ENCODE measurements at places on chromosomes 5 and 9.

GRCh38 chr9:85717220-85717619, 24.5 kb downstream of the AGTPBP1 start:
- no peak for DNase-seq

DNA sequence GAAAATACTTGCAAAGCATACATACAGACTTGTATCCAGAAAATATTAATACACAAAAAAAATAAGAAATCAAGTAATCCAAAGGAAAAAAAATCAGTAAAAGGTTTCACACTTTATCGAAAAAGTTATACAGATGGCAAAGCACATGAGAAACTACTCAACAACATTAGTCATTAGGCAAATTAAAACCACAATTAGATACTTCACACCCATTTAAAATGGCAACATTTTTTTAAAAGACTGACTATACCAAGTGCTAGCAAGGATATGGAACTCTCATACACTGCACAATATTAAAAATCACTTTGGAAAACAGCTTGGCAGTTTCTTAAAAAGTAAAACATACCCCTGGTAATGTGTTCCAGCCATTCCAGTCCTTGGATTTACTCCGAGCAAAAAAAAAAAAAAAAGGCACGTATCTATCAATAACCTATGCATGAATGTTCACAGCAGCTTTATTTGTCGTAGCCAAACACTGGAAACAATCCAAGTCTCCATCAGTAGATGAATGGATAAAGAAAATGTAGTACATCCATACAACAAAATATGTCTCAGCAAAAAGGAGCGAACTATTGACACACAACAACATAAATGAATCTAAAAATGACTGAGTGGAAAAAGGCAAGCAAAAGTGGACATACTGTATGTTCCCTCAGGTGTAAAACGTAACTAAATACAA, 66.0 kb downstream of the GNAQ start:
- no peak for DNase-seq

DNA sequence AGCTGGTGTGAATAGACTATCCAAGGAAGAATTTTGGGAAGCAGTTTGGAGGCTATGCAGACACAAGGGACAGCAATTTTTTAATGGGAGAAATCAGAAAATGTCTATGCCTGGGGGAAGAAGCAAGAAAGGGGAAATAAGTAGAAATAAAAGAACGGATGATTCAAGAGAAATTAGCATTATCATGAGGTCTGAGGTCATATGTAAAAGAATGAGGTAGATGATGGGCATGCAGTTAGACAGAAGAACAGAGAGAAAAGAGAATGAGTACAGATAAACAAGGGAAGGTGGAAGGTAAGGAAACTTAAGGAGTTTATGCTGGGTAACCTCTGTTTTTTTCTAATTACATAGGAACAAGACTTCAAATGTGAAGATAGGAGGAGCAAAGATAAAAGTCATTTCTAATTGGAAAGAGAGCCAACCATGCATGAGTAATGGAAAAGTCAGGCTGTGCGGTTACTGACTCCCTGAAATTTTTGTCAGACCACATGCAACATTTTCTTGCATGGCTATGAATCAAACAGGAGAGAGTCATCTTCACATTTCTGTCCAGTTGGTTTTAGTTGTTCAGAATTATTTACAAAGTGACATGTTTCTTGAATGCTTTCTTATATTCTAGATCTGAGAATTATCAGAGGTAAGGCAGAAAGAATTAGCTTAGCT, 101.0 kb upstream of the PIK3R1 start:
- DNase-seq = peak; percentile 65

- DNase-seq = no peak
Observed at GRCh38 chr5:75612226-75612569, 945 bp downstream of the ANKDD1B start.

- no peak for DNase-seq
Observed at GRCh38 chr5:14920121-14920520, 48.5 kb upstream of the ANKH start.

DNA sequence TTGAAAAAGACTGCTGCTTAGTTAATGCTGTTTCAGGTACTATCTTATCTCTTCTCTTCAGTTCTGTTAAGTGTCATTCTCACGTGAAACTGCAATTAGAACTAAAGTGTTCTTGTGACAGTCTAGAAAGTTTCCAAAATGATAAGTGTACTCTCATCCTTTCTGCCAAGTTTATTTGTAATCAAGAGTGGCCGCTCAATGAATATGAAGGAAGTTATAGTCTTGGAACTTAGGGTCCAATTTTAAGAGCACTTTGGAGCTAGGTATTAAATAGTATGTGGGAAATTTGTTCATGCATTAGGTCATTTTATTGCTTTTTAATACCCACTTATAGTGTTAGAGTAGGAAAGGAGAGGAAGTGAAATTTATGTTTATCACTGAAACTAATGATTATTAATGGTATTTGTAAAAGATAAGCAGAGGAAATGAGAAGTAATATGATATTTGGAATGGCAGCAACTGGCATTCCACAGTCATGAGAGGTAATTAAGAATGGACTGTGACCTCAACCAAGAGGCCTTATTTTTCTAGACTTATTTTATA, 20.4 kb downstream of the XRCC4 start:
- DNase-seq = no peak

GRCh38 chr5:74051076-74051475, 425.1 kb downstream of the ARHGEF28 start:
- DNase-seq = no peak

DNA sequence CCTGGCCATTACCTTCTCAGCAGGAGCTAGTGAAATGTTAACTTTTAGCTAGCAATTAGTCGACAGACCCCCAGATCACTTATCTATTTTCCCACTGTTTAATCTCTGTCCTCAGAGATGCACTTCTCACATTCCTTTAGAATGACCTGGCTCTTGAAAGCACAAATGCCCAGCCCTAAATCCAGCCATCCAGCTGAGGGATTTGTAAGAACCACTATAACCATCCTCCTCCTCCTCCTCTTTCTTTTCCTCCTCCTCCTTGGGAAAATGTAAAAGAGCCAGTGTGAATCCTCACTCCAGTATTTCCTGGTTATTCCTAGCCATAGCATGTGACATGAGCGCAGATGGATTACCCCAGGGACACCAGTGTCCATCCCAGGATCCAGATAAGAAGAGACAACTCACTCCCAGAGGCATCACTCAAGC, 124.3 kb downstream of the ENC1 start:
- DNase-seq = no peak

GRCh38 chr9:35935261-35935660, 22.7 kb downstream of the OR2S2 start:
- no peak for DNase-seq

DNA sequence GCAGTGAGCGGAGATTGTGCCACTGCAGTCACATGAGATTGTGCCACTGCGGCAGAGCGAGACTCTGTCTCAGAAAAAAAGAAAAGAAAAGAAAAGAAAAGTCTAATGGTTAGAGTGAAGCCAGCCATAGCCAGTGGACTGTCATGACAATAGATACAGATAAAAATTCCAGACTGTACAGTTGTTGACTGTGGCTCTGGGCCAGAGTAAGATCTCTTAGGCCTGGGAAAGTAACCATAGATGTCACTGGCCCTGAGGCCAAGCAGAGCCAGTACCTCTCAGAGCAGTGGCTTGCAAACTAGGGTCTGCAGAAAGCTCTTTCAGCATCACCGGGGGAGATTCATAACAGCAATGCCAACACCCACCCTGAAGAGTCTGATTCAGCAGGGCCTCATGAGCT, 44.1 kb upstream of the SUB1 start:
- DNase-seq = no peak

GRCh38 chr5:172875505-172876279, 41.6 kb downstream of the ERGIC1 start:
- peak; percentile 44 for DNase-seq

DNA sequence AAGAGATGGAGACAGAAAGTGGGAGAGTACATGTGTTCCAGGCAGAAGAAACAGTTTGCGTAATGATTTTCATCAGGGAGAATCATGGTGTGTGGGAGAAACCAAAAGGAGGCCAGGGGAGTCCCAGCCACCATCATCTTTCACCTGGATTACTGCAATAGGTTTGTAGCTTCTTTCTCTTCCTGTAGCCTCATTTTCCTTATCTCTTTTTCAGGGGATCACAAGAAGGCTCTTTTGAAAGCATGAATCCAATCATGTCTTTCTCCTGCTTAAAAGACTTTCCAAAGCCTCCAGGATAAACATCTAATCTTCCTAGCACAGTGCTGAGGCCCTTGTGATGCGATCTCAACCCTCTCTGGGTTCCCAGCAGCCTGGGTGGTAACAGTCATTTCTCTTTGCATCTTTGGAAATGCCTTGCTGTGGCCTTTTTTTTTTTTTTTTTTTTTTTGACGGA, 10.3 kb upstream of the GPBP1 start:
- DNase-seq = no peak

GRCh38 chr9:96394832-96395496, 11.5 kb upstream of the SLC35D2 start:
- DNase-seq = no peak

DNA sequence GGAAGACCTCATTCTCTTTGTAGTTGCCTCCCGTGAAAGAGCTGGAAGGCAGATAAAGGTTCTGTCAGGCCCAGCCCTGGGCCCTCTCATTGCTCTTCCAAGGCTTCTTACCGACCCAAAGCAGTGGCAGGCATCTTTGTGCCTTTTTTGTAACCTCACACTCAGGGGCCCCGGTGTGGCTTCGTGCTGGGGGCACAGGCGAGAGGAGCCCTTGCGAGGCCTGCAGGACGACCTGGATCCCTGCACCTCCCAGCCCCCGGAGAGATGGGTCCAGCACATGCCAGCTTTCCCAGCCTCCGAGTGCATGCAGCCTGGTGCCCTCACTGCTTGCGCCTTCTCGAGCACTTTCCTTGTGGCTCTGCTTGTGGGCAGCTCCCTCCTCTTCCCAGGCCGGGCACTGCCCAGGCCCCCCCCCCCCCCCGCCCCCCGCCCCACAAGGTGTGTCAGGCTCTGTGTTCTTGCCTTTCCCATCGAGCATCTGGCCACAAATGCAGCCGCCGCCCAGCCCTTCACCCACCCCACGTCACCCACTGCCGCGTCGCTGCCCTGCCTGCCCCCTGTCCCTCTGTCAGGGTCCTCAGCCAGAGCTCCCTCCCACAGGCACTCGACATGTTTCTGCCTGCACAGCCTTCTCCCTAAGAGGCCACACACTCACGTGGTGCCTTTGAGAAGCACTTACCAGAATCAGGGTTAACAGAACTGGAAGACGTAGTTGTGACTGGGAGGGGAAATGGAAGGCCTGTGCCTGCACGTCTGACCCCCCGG, 63.7 kb upstream of the CACNA1B start:
- peak; percentile 21 for DNase-seq

- peak; percentile 30 for DNase-seq
Observed at GRCh38 chr5:91212714-91213092, 170.4 kb downstream of the ARRDC3 start.

- no peak for DNase-seq
Observed at GRCh38 chr5:35183556-35183955, 46.7 kb downstream of the PRLR start.

GRCh38 chr5:72883850-72884249, 67.4 kb downstream of the TNPO1 start:
- DNase-seq = no peak

DNA sequence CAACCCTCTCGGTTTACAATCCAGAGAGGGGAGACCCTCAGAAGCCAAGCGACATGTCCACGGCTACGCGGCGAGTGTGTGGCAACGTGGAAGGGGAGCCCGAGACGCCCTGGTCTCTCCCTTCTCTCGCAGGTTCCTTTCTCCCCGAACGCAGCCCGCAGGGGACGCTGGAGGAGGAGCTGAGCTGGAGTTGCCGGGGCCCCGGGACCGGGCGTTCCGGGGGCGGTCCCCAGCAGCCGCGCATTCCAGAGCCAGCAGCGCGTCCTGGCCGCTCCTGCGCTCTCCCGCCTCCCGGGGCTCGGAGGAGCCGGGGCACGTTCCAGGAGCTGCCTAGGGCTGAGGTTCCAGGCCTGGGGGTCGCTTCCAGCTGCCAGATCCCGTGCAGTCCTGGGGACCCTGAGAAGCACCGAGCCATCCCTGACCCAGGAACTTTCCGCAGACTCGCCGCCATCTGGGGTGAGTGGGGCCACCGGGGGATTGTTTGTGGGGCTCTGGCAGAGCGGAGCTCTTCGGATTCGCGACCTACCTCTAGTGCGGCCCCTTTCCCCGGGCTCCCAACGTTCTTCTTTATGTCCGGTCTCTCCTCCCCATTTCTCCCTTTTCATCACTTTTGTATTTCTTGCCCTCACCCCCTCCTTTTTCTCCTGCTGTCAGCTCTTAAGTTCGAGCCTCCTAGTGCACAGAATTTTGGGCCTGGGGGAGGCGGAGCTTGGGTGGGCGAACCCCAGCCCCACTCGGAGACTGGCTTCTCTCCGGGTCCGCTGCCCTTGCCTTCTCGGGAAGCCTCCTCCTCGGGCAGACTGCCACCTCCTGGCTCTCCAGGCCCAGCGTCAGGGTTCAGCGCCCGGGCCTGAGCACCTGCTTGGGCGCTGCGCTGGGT, at the start of gene SMIM3:
Gene SMIM3 (plus strand): TSS at position 241 of the 880 bp plus-strand sequence. CDS start 16,684 bp downstream, outside the sequence.
- peak; percentile 72 for DNase-seq

Measured in mammary epithelial cell (primary cell).